ENCODE measurements at places on chromosomes 13 and 19.

- no peak overlapping the region for H3K27ac ChIP-seq
- no peak overlapping the region for H3K4me3 ChIP-seq
- no peaks in the 10 kb centered on the region for H3K36me3 ChIP-seq
- DNase-seq, result no peak
- H3K4me1 ChIP-seq, result no peaks in the 10 kb centered on the region
- H3K27me3 ChIP-seq, result no peaks in the 10 kb centered on the region
Measured at GRCh38 chr13:92461831-92462230, 764.8 kb upstream of the GPC6 start.

DNA sequence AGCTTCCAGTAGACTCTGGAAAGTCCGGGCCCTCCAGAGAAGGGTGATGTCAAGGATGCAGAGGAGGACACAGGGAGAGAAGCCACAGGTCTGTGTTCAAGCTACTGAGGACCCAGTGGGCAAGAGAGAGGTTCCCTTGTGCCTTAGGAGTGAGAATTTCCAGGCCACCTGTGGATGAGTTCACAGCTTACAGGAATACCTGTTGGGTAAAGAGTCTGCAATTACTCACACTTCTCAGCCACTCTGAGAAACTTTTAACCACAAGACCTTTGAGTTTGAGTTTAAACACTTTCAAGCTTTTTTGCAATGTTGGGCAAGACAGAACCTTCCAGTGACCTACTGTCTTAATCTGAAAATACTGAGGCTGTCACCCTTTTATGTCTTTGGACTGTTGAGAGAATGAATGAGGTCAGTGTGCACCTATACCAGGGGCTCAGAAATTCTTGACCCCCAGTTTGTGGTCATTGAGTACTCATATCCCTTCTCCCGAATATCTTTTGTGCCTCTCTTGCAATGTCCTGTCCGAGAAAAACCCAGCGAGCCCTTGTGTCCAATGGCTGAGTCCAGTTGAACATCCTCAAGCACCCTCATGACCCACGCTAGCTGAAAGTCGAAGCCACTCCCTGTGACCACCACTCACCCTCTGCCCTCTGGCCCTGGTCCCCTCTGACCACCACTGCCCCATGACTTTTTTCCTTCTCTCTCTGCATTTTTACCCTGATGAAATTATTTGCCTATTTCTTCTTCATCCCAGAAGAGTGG is 368.5 kb upstream of the ZNF507 start:
- no peak overlapping the region for H3K27ac ChIP-seq
- no peaks in the 10 kb centered on the region for H3K4me1 ChIP-seq
- no peaks in the 10 kb centered on the region for H3K36me3 ChIP-seq

DNA sequence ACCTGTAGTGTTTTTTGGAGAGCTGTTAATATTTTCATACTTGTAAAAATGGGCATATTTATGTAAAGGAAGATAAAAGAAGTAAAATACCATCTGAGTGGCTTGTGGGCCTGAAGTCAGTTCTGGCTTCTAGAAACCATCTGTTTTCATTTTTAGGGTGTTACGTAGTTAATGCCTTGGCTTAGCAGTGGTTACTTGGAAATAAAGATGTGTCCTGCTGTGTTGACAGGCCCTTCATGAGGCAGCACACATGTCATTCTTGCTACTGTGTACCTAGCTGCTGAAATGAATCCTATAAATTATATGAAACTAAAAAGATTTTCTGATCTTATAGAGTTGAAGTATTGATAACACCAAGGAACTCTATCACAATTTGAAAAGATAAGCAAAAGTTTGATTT is 16.0 kb downstream of the ILF3 start:
- no peak overlapping the region for H3K27ac ChIP-seq
- H3K27me3 ChIP-seq, result no peaks in the 10 kb centered on the region
- H3K4me1 ChIP-seq, result peaks cover 12% of the 10 kb centered on the region
- peaks cover 28% of the 10 kb centered on the region for H3K36me3 ChIP-seq

- H3K4me1 ChIP-seq, result no peaks in the 10 kb centered on the region
- H3K27ac ChIP-seq, result no peak overlapping the region
Measured at GRCh38 chr19:41492843-41493242, 49.9 kb downstream of the ERICH4 start.

DNA sequence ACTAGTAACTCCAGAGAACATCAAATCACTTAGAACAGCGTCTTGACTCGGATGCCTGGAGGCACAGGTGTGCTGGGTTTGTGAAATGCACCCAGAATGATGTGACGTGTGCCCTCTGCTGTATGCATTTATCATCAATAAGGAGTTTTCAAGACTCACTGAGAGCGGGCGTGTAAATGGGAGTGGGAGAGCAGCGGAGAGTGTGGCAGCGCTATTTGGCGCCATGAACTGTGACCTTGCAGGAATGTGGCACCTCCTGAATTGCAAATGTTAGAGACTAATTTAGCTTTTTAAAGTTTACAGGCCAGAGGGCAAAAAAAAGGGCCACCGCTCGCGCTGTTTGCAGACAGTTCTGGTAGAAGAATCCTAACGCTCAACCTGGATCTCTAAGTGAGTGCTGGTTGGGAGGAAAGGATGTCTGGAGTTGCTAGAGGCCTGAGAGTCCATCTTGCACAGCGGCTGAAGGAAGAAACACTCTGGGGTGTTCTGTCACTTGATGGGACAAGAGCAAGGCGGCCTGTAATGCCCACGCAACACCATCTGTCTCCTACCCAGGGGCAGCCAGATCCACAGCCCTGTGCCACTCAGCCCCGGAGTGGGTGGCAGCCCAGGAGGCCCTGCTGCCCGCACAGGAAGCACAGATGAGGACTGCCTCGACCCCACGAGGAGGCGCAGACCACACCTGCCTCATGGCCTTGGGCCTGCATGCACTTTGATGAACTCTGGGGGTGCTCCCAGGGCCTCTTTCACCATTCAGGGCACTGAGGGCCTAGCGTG is 19.7 kb downstream of the RANBP3 start:
- H3K27me3 ChIP-seq, result no peaks in the 10 kb centered on the region
- no peak overlapping the region for H3K4me3 ChIP-seq
- H3K27ac ChIP-seq, result no peak overlapping the region
- H3K4me1 ChIP-seq, result peaks cover 44% of the 10 kb centered on the region

GRCh38 chr19:30480097-30480496 is 107.9 kb downstream of the ZNF536 start:
- no peaks in the 10 kb centered on the region for H3K36me3 ChIP-seq
- no peak overlapping the region for H3K4me3 ChIP-seq
- no peak overlapping the region for H3K27ac ChIP-seq
- no peaks in the 10 kb centered on the region for H3K27me3 ChIP-seq

GRCh38 chr13:101453784-101454201 is 1.3 kb downstream of the ITGBL1 start:
- H3K27ac ChIP-seq, result peak overlapping the region; percentile 90
- H3K27me3 ChIP-seq, result no peaks in the 10 kb centered on the region
- no peaks in the 10 kb centered on the region for H3K36me3 ChIP-seq
- DNase-seq, result no peak
- peaks cover 37% of the 10 kb centered on the region for H3K4me1 ChIP-seq

DNA sequence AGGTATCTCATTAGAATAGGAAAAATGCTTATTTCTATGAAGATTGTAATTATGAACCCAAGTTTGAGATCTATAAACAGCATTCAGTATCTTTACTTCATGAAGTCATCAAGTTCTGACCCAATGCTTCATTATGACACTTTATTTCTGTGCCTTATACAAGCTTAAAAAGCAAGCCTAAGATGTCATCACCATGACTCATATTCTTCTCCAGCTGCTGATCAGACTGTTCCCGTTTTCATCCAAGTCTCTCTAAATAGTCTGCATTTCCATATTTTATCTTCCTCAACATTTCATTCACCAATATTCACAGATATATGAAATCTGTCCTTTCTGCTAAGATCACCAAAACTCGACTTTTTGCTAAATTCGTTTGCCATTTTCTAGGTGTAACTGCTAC is 1247.2 kb upstream of the PRR20A start:
- H3K4me3 ChIP-seq, result no peak overlapping the region
- DNase-seq, result no peak
- no peaks in the 10 kb centered on the region for H3K27me3 ChIP-seq
- no peaks in the 10 kb centered on the region for H3K4me1 ChIP-seq
- H3K36me3 ChIP-seq, result no peaks in the 10 kb centered on the region
- no peak overlapping the region for H3K27ac ChIP-seq

DNA sequence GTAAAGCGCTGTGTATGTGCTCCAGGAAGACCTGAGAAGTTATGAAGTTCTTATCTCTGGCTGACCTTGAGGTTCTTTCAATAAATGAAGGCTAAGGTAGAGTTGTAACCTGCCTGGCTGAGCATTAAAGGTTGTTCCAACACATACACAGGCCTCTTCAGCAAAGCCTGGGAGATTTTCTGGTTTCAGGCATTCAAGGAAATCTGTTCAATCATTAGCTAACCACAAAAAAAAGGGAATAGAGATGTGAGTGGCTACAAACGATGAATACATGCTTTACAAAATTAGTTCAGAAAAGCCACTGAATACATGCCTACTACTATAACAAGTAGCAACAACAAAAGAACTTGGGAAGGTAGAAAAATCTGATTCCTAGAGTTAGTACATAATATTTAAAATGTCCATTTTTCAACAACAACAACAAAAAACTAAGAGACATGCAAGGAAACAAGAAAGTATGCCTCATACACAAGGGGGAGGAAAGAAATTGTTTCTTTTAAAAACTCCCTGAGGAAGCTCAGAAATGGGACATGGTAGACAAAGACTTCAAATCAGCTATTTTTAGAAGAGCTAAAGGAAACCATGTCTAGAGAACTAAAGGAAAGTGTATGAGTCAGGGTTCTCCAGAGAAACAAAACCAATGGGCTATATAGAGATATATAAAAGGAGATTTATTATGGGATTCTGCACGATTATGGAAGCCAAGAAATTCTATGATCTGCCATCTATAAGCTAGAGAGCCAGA is 191.5 kb upstream of the IPO5 start:
- no peak for DNase-seq
- H3K4me1 ChIP-seq, result no peaks in the 10 kb centered on the region
- H3K4me3 ChIP-seq, result no peak overlapping the region
- no peaks in the 10 kb centered on the region for H3K36me3 ChIP-seq

DNA sequence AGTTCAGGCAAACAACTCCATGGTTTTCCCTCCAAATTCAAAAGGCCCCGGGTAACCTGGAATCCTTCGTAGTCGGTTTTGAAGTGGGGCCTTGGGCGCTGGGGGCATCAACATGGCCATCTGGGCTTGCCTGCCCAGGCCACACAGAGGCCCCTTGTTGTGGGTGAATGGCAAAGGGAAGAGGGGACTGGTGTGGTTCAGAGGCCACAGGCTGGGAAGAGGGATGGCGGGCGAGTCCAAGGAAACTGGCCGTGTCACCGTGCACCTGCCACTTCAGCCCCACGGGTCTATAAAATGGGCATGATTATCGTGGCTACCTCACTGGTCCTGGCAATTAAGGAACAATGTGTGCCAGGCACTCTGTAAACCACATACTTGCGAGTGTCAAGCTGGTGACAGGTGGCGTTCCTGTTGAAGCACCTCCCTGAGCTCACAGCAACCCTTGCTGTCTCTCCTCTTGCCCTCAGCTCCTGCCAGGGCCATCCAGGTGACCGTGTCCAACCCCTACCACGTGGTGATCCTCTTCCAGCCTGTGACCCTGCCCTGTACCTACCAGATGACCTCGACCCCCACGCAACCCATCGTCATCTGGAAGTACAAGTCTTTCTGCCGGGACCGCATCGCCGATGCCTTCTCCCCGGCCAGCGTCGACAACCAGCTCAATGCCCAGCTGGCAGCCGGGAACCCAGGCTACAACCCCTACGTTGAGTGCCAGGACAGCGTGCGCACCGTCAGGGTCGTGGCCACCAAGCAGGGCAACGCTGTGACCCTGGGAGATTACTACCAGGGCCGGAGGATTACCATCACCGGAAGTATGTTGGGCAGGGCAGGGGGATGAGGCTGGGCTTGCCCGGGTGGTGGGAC is 1.3 kb downstream of the LSR start:
- no peaks in the 10 kb centered on the region for H3K27me3 ChIP-seq
- peak overlapping the region; percentile 73 for H3K4me3 ChIP-seq
- DNase-seq, result no peak
- no peak overlapping the region for H3K27ac ChIP-seq
- no peaks in the 10 kb centered on the region for H3K4me1 ChIP-seq
- no peaks in the 10 kb centered on the region for H3K36me3 ChIP-seq

- peak overlapping the region; percentile 66 for H3K27ac ChIP-seq
- H3K4me1 ChIP-seq, result peaks cover 36% of the 10 kb centered on the region
- no peaks in the 10 kb centered on the region for H3K27me3 ChIP-seq
- H3K4me3 ChIP-seq, result peak overlapping the region; percentile 87
Measured at GRCh38 chr19:343451-343931, 1.1 kb downstream of the MIER2 start.

All from thoracic aorta (tissue), 2 donors.